Aorta (tissue), 5 donors: ENCODE measurements at places on chromosomes 12 and 14. TPM values are rescaled to one million over a fixed set of nuclear protein-coding genes. Genes with fewer than 3 reads are reported as not detected.

DNA sequence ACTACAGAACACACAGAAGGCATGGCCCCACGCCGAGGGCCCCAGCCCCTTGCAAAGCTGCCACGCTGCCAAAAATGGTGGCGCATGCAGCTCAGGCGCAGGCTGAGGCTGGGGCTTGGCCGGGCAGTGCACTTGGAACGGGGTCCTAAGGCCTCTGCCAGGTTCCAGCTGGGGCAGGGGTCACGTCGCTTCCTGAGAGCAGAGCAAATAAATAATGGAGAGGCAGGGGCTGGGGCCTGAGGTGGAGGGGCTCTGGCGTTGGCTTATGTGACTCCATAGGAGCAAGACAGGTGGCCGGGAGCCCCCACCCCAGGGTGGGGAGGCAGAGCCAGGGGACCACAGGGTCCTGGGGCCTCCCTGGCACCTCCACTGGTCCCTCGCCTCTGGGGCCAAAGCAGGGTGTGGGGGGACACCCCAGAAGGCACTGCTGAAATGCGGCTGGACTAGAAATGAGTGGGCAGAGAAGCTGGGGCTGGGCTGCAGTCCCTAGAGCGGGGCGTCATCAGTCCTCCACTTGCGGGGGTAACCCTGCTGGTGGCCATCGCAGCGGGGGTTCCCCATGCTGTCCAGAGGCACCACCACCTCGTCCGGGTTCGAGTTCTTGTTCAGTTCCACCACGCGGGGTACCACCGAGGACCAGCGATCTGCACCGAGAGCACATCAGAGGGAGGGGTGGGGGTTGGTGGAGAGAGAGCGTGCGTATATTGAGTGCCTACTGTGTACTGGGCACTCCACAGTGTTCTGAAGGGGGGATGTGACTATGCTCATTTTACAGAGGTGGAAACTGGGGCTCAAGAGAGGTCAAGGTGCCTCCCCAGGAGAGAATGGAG is 49.8 kb downstream of the TRPV4 start:
- H3K4me3 ChIP-seq = no peak overlapping the region
- no peaks in the 10 kb centered on the region for H3K36me3 ChIP-seq
- no peak for DNase-seq
- H3K27ac ChIP-seq = no peak overlapping the region
- H3K27me3 ChIP-seq = no peaks in the 10 kb centered on the region
- no peaks in the 10 kb centered on the region for H3K4me1 ChIP-seq

DNA sequence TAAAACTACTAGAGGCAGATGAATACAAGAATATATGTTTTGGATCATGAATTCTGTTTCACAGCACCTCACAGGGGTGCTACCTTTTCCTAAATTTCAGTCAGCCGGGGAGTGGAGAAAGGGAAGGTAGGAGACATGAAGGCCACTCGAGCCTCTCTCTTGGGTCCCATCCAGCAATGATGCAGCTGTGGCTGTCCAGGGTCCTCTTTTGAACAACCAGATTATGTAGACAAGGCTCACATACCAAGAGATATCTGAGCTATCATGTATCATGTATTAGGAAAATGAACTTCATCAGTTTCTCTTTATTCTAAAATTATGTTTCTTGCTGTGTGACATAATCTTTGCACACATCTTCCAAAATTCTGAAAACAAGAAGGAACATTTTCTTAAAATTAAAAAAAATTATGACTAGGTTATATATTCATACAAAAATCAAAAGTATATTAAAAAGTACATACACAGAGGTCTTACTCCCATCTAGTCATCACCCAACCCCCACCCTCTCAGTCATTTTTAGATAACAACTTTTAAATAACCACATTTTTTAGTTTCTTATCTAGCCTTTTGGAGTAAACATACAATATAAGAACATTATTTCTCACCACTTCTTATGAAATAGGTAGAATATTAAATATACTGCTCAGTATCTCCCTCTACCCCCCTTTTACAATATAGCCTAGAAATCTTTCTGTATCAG is 88.7 kb downstream of the ACADS start:
- no peaks in the 10 kb centered on the region for H3K36me3 ChIP-seq
- H3K4me1 ChIP-seq = no peaks in the 10 kb centered on the region
- no peaks in the 10 kb centered on the region for H3K27me3 ChIP-seq
- no peak for DNase-seq

DNA sequence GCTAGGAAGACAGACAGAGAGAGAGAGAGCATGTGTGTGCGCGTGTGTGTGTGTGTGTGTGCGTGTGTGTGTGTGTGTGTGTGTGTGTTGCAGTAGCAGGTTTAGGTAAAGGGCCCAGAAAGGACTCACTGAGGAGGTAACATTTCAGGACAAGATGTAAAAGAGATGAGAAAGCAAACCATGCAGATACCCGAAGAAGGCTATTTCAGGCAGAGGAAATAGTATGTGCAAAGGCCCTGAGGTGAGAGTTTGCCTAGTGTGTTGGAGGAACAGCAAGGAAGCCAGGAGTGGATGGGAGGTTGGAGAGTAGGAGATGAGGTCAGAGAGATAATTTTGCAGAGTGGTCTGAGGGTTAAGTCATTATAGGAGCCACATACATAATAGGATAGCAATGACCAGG is 754.3 kb upstream of the TBX3 start:
- no peak overlapping the region for H3K27ac ChIP-seq
- H3K4me3 ChIP-seq = no peak overlapping the region
- H3K4me1 ChIP-seq = no peaks in the 10 kb centered on the region
- no peak for DNase-seq
- H3K36me3 ChIP-seq = no peaks in the 10 kb centered on the region

GRCh38 chr12:75870878-75871277 is 160.7 kb downstream of the PHLDA1 start:
- no peaks in the 10 kb centered on the region for H3K4me1 ChIP-seq
- H3K27me3 ChIP-seq = no peaks in the 10 kb centered on the region
- no peaks in the 10 kb centered on the region for H3K36me3 ChIP-seq
- no peak for DNase-seq

The KRT79 gene
- total RNA-seq = not detected
